CD14-positive monocyte (primary cell): ENCODE measurements at places on chromosomes 4 and X.

- H3K27ac ChIP-seq: no peak overlapping the region
- no peaks in the 10 kb centered on the region for H3K27me3 ChIP-seq
- no peak for DNase-seq
- H3K4me1 ChIP-seq: no peaks in the 10 kb centered on the region
- H3K4me3 ChIP-seq: no peak overlapping the region
Observed at GRCh38 chr4:70337886-70338420, 3.2 kb downstream of the CABS1 start.

DNA sequence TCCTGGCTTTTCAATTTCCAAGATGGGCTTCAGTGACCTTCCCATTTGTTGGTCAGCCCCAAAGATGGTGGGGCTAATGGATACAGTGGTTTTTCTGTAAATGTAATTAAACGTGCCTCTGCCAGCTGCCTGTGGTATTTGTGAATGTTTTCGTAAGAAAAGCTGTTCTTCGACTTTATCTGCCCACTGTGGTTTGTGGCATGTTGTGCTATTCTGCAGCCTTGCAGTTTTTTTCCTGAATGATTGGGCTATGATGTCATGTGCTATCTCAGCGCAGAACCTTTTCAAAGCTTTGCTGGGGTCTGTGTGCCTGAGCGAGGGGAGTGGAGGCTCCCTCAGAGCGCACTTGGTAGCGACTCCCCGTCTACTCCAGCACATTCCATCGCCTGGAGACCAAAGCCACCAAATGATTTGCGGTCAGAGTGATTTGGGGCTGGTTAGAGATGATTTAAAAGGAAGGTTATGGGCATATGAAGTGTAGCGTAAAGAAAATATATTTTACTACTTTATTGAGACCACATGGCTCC is 137.5 kb downstream of the PALLD start:
- peaks cover 58% of the 10 kb centered on the region for H3K27me3 ChIP-seq
- DNase-seq: no peak
- H3K4me1 ChIP-seq: peaks cover 8% of the 10 kb centered on the region
- no peak overlapping the region for H3K4me3 ChIP-seq
- H3K27ac ChIP-seq: no peak overlapping the region
- H3K36me3 ChIP-seq: no peaks in the 10 kb centered on the region

DNA sequence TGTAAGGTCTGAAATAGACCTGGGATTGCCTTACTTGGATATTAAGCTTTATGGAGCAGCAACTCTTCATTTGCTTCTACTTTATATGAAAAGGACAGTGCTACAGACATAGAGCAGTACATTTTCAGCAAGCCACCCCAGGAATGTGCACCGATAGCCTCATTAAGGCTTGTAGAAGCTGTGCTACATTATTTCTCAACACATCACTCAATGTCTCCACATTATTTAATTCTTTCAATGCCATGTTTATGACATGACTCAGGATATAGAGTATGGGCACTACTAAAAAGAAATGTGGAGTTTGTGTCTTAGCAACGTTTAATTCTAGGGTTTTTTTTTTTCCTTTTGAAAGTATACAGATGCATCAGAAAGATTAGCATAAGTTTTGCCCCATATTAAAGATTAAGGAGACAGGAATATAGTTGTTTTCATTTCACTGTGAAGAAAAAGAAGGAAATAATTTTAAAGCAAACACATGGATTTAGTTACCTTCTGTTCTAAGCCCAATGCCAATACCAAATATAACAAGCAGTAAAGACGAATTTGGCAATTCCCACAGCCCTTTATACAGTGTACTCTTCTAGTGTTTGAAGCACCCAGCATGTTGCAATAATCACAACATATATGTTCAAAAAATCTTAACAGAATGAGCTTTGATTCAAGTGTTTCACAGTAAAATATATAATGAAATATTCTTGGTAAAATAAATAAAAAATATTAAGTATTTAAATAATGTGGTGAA is 2140.1 kb upstream of the AGA start:
- no peaks in the 10 kb centered on the region for H3K27me3 ChIP-seq
- H3K4me1 ChIP-seq: no peaks in the 10 kb centered on the region
- DNase-seq: no peak
- H3K4me3 ChIP-seq: no peak overlapping the region

- no peaks in the 10 kb centered on the region for H3K36me3 ChIP-seq
- no peaks in the 10 kb centered on the region for H3K4me1 ChIP-seq
- H3K4me3 ChIP-seq: no peak overlapping the region
- H3K27ac ChIP-seq: no peak overlapping the region
Observed at GRCh38 chr4:56215901-56216300, 171.4 kb downstream of the AASDH start.

DNA sequence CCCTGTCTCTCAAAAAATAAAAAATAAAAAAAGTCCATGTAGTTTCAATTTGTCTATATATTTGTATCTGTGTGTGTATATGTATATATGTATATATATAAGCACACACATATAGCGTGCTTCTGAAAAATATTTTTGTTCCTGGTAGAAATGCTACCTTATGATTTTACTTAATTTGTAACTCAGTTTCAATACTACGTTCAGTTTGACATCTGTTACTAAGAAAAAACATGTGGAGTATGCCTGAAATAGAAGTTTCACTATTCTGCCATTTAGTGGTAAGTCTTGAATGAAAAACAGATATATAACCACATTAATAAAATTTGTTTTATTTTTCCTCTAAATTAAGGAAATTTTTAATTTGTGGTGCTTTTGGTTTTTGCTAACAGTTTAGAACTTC is 14.2 kb downstream of the FSTL5 start:
- no peak overlapping the region for H3K27ac ChIP-seq
- no peak for DNase-seq
- no peaks in the 10 kb centered on the region for H3K36me3 ChIP-seq
- no peaks in the 10 kb centered on the region for H3K4me1 ChIP-seq
- no peaks in the 10 kb centered on the region for H3K27me3 ChIP-seq

GRCh38 chr4:118033148-118034052 is 886 bp upstream of the NDST3 start:
- no peaks in the 10 kb centered on the region for H3K36me3 ChIP-seq
- DNase-seq: no peak
- H3K27ac ChIP-seq: no peak overlapping the region

GRCh38 chr4:3266076-3266475 is 17.1 kb downstream of the MSANTD1 start:
- H3K27me3 ChIP-seq: no peaks in the 10 kb centered on the region
- H3K36me3 ChIP-seq: no peaks in the 10 kb centered on the region
- DNase-seq: no peak
- no peak overlapping the region for H3K4me3 ChIP-seq
